ENCODE measurements at places on chromosomes 3 and 15. TPM values are rescaled to one million over a fixed set of nuclear protein-coding genes. Genes with fewer than 3 reads are reported as not detected.

- DNase-seq = no peak
Measured at GRCh38 chr3:34862456-34862855, 776.9 kb upstream of the ARPP21 start.

- peak; percentile 53 for DNase-seq
Measured at GRCh38 chr3:160755776-160756304, at the start of gene PPM1L. PPM1L (plus strand) TSS chr3:160756231.

The DLEC1 gene
- not detected for total RNA-seq

GRCh38 chr3:37853691-37854413 lies 7.8 kb upstream of the CTDSPL start:
- DNase-seq = no peak

- no peak for DNase-seq
Measured at GRCh38 chr3:13161771-13162535, 88.7 kb upstream of the IQSEC1 start.

The BFSP2 gene
- not detected for total RNA-seq
